A673 (cell line): ENCODE measurements at places on chromosomes 2 and 18.

- H3K4me1 ChIP-seq: no peaks in the 10 kb centered on the region
- no peaks in the 10 kb centered on the region for H3K27me3 ChIP-seq
- no peak overlapping the region for H3K4me3 ChIP-seq
- no peak overlapping the region for H3K27ac ChIP-seq
- DNase-seq: no peak
Measured at GRCh38 chr2:49004036-49004626, 150.2 kb downstream of the FSHR start.

DNA sequence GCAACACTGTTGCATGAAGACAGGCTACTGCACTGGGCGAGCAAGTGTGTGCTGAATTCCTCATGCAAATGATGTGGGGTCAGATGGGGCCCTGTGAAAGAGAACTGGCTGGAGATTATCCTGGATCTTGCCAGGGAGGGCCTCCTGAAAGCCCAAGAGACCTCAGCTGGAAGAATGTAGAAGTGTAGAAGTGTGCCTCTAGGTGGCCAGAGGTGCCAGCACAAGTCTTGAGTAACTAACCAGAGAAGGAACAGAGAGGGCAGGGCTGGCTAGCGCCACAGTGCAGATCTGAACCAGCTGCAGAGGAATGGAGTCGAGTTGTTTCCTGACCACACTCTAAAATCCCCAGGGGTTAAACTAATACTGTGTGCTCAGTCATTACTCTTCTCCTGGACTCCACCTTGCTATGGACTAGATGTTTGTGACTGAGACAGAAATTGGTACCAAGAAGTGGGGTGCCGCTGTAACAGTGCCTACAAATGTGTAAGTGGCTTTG is 399.3 kb downstream of the LRATD1 start:
- H3K4me1 ChIP-seq: no peaks in the 10 kb centered on the region
- no peak for DNase-seq
- H3K27me3 ChIP-seq: peaks cover 4% of the 10 kb centered on the region
- H3K4me3 ChIP-seq: no peak overlapping the region

DNA sequence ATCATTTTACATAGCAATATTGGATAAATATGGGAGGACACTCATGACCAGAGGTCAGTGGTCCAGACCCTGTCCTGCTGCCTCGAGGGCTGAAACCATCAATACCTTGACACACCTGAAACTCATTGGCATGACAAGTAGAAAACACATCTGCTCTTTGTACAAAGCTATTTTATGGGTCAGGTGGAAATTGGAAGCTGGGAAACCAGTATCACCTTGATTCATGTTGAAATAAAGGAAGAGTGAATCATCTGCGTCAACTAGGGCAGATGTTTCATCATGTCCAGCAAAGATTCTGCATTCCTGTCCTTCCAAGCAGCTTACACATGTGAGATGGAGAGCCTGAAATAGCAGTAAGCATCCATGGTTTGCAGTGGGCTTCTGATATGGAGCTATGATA is 80.0 kb upstream of the ERBB4 start:
- H3K4me1 ChIP-seq: no peaks in the 10 kb centered on the region
- no peak overlapping the region for H3K4me3 ChIP-seq
- no peaks in the 10 kb centered on the region for H3K36me3 ChIP-seq

GRCh38 chr2:234372506-234372905 is 124.4 kb downstream of the ARL4C start:
- no peaks in the 10 kb centered on the region for H3K27me3 ChIP-seq
- no peak overlapping the region for H3K4me3 ChIP-seq
- no peak for DNase-seq
- no peak overlapping the region for H3K27ac ChIP-seq
- H3K4me1 ChIP-seq: no peaks in the 10 kb centered on the region
- H3K36me3 ChIP-seq: no peaks in the 10 kb centered on the region

- H3K27me3 ChIP-seq: no peaks in the 10 kb centered on the region
- H3K27ac ChIP-seq: no peak overlapping the region
- DNase-seq: no peak
- H3K4me1 ChIP-seq: peaks cover 12% of the 10 kb centered on the region
- no peaks in the 10 kb centered on the region for H3K36me3 ChIP-seq
- no peak overlapping the region for H3K4me3 ChIP-seq
Measured at GRCh38 chr2:120912101-120912985, 176.7 kb downstream of the GLI2 start.
